ENCODE measurements at places on chromosomes 7 and 10. TPM values are rescaled to one million over a fixed set of nuclear protein-coding genes. Genes with fewer than 3 reads are reported as not detected.

DNA sequence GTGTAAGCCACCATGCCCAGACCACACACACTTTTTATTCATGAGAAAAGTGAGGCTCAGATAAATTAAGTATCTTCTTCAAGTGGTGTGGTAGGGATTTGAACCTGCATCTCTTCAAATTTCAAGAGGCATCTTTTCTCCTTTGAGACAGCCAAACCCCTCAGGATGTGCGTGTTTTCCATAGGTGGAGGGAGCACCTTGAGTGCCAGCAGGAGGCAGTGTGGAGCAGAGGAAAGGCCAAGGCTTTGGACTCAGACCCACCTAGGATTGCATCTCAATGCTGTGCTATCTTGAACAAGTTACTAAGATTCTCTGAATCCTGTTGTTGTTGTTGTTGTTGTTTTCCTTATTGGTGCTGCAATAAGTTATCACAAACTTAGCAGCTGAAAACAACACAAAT is 40.2 kb upstream of the MYL10 start:
- DNase-seq: no peak

GRCh38 chr10:77713521-77714280 is 76.1 kb upstream of the KCNMA1 start:
- no peak for DNase-seq

GRCh38 chr7:150945853-150946420 is 32.2 kb downstream of the KCNH2 start:
- no peak for DNase-seq

The LRMDA gene
- 5.1 TPM for total RNA-seq

- DNase-seq: no peak
These were observed 11.1 kb upstream of the SEC24C start for GRCh38 chr10:73732931-73733623.

The LRGUK gene
- total RNA-seq: not detected

- no peak for DNase-seq
These were observed 98.6 kb upstream of the KCTD7 start for GRCh38 chr7:66529883-66530610.

The OR2A7 gene
- 0.21 TPM for total RNA-seq

The ATXN7L1 gene
- total RNA-seq: 15.6 TPM

DNA sequence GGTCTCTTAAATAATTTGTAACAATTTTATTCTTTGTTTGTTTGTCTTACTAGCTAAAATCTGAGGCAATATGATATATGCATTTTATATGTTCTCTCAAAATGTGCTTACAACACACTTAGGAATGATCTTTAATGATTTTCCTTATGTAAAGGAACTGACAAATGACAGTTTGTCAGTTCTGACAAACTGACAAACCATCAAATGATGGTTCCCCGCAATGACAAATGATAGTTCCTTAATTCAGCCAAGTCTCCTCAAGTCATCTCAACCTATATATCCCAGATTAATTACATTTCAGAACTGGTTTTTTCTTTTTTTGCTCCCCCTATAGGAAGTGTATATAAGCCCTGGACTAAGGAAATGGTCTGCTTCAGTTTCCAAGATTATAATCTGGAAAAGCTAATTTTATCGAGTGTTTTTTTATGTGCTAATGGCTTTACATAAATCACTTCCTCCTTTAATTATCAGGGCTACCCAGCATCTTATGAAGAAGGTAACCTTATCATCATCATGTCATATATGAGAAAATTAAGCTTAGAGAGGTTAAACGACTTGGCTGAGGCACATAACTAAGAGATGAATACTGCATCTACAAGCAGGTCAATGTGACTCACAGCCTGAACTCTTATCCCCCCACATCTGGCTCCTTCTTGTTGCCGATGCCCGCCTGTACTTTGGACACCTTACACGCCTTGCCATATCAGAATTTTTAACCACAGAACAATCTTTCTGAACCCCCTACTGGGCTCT is 75.1 kb downstream of the RELN start:
- DNase-seq: no peak

DNA sequence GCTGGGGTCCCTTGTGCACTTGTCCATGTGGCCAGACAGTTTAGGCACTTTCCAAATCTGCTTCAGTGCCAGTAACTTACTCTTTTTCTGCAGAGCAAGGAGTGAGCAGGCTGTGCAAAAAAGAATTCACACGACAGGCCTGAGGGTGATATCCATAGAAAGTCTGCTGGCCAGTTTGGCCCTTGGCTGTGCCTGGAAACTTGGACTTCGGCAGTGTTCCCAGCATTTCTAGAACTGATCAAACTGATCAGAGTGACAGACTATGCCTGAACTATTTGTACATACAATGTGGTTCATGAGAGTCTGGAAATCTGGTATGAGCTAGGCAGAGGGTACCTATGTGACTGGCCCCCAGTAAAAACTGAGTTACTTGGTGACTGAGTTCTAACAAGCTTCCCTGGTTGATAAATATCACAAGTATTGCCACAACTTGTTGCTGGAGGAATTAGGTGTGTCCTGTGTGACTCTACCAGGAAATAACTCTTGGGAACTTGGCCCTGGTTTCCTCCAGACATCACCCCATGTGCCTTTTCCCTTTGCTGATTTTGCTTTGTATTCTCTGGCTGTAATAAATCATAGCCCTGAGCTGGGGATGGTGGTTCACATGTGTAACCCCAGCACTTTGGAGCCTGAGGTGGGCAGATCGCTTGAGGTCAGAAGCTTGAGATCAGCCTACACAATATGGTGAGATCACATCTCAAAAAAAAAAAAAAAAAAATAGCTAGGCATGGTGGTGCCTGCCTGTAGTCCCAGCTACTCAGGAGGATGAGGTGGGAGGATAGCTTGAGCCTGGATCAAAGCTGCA is 3.3 kb upstream of the DENND10 start:
- peak; percentile 89 for DNase-seq

- DNase-seq: no peak
These were observed 190.5 kb downstream of the HECW1 start for GRCh38 chr7:43302773-43303460.

- DNase-seq: no peak
These were observed 194.7 kb downstream of the BUB3 start for GRCh38 chr10:123348691-123349572.

DNA sequence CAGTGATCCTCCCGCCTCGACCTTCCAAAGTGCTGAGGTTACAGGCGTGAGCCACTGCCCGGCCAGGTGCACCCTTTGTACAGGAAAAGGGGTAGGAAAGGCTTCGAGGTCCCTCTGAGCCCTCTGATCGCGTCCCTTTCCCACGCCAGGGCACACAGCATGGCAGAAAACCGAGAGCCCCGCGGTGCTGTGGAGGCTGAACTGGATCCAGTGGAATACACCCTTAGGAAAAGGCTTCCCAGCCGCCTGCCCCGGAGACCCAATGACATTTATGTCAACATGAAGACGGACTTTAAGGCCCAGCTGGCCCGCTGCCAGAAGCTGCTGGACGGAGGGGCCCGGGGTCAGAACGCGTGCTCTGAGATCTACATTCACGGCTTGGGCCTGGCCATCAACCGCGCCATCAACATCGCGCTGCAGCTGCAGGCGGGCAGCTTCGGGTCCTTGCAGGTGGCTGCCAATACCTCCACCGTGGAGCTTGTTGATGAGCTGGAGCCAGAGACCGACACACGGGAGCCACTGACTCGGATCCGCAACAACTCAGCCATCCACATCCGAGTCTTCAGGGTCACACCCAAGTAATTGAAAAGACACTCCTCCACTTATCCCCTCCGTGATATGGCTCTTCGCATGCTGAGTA is 871 bp downstream of the POP7 start:
- no peak for DNase-seq

- DNase-seq: no peak
These were observed 478.0 kb downstream of the KCNMA1 start for GRCh38 chr10:77159538-77160110.

The AKR1C1 gene
- total RNA-seq: 1.6 TPM

DNA sequence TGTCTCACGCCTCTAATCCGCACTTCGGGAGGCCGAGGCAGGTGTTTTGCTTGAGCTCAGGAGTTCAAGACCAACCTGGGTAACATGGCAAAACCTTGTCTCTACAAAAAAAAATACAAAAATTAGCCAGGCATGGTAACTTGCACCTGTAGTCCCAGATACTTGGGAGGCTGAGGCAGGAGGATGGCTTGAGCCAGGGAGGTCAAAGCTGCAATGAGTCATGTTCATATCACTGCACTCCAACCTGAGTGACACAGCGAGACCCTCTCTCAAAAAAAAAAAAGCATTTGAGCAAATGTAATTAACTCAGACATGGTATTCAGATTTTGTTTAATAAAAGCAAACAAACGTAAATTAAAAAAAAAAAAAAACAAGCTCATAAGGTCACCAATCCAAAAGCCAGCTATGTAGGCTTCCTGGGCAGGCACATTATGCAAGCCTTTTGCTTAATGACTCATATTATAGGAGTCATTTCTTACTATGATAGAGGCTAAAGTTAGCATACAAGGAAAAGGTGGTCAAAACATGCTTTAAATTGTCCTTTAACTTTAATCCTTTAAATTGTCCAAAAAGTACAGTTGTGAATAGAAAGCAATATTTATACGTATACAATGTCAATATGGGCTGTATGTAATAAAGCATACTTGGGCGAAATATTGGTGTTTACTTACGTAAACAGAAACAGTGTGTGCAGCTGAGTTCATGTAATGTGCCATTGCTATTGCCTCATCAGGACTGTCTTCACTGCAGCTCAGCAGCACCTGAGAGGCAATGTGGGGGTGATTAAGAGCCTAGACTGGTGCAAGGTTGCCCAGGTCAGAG is 13.0 kb downstream of the AKR1D1 start:
- no peak for DNase-seq

DNA sequence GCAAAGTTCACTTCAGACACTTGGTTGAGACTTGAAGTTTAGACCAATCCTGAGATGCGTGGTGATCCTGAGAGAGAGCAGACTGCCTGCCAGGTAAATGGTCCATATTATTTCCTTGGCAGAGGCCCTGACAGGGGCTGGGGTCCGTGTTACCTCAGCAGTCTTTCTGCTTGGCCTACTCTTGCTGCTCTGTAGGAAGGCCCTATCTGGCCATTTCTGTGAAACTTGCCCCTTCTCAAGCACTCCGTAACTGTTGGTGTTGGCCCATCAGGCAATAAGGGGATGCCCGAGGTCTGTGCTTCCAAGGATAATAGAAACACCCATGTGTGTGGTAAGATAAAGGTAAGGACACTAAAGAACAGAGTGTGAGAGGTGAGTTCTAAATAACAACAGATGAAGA is 20.0 kb downstream of the LOXL4 start:
- no peak for DNase-seq

Measured in endothelial cell of umbilical vein (primary cell).